ENCODE measurements at places on chromosomes 16 and 17.

DNA sequence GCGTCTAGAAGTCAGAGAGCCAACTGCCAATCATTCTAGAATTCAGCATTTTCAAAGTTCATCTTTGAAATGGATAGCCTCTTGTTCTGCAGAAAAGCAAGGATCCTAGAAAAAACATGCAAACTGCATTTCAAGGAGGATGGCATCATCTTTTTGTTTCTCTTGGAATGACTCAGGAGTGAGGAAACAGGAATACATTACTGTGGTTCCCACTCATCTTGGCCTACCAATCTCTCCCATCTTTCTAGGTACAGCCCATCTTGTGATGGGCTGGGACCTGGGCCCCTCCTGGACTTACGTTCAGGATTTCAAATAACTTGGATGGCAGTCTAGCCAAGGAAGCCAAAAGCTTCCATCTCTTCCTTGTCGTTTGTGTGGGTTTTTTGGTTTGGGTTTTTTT is 363.4 kb downstream of the CDH13 start:
- DNase-seq: peak; percentile 14

GRCh38 chr17:64007838-64008282 is 9.7 kb downstream of the PRR29 start:
- no peak for DNase-seq

- DNase-seq: no peak
Measured at GRCh38 chr16:64773184-64773583, 348.7 kb downstream of the CDH11 start.

DNA sequence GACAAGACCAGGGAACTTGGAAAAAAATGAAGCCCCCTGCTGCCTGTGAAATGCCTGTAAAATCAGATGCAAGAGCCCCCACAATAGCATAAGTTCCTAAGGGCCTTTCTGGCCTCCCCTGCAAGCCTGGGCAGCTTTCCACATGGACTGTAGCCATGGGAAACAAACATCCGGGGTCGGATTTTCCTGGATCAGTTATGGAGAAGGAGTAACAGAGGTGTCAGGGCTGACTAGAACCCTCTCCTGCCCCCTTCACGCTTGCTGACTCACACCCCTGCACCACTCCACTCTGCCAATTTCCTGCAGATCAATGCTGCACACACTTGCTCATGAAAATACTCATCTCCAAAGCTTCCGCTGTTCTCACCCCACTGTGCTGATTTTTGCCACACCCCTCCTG is 258.6 kb downstream of the CBLN1 start:
- DNase-seq: no peak

DNA sequence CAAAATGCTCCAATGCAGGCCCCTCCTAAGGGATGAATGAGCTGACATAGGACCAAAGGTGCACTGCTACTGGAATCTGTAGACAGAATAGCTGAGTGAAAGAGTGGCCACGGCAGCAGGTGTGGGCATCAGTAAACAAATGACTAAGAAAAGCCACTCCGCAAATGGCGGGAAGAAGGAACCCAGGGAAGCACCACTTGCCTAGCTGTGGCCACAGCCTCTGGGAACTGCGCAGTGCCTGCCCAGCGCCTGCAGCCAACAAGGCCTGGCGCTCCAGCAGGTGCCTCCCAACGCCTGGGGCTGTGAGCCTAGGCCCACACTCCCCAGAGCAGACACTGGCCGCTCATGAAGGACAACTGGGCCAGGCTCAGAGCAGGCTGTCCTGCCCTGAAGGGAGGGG is 11.8 kb downstream of the PEMT start:
- no peak for DNase-seq

- DNase-seq: no peak
Measured at GRCh38 chr16:2774161-2774891, 2.8 kb downstream of the ELOB start.

DNA sequence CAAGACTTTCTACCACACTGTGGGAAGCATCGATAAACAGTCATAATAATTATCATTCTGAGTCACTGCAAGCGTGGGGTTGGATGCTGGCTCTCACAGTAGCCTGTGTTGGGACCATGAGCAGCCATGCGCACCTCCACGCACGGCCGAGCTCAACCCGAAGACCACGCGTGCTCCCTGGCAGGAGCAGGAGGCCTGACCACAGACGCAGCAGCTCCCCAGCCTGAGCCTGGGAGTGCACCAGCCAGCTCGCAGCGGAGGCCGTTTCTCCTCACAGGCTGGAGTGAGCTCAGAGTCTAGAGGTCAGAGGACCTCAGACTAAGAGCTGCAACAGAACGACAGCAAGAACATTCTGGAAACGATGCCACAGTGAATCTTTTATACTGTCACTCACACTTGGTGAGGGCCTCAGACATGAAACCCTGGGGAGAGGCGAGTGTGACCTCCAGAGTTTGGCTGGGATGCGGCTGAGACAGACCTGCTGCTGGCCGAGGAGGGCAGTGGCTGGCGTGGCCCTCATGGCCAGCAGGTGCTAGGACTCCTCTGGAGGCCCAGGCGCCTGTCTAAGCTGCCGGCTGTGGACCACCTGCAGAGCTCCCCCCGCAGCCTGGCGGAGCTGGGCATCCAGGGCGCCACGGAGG is 6.0 kb downstream of the NDUFAF8 start:
- no peak for DNase-seq

GRCh38 chr17:61380836-61381525 is 18.7 kb upstream of the TBX2 start:
- no peak for DNase-seq

DNA sequence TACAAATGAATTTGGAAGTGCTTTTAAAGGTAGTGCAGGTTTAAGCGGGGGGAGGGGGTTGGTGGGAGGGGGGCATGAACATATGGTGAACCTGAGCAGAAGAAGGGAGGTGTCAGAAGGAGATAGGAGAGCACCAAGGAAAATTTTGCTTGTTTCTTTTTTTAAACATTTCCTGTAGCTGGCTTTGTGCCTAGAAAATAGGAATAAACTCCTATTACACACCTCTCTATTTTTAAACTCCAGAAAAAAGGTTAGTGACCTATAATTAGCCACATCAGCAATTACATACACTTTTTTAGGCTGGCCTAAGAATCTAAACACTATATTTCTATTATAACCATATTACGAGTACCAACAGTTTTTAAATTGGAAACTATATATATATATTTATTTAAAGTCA is 159.1 kb downstream of the SKAP1 start:
- DNase-seq: no peak

GRCh38 chr16:86517033-86517432 is 6.7 kb downstream of the FOXF1 start:
- peak; percentile 48 for DNase-seq

Data from fibroblast of villous mesenchyme (primary cell).